Activated T-helper 1 cell treated with anti-CD3 and anti-CD28 coated beads, Interleukin-2, amount 50 U/mL, for 16 hours (primary cell): ENCODE measurements at places on chromosomes 7 and 10.
A peak's percentile ranks its signal among the peaks of the same experiment; 100 is the strongest.

DNA sequence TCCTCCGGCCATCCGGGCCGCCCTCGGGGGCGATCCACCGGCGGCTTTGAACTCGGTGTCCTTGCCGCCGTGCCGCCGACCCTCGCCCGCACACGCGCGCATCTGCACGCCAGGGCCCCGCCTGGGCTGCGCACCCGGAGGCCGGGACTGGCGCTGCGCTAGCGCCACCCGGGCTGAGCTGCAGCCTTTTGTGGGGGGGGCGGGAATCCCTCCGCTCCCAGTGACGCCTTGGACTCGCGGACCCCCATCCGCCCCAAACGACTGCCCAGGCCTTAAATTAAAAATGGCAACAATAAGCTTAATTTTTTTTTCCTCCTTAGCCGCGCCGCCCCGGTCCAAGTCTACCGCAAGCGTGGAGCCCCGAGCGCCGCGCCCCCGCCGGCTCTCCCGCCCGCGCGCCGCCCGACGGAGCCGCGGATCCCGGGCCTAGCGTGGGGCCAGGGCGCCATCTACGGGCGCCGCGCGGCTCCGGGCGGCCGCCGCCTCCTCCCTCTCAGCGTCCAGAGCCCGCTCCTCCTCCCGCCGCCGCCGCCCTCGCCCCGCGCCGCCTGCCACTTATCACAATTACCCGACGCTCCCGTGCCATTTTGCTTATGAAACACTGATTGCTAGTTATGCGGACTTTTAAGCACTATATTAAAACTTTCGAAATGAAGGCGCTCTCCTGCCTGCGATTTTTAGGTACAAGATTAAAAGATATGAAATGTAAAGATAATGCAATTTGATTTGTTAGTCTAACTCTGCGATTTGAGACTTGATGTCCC lies 7.5 kb upstream of the EBF3 start:
- DNase-seq: no peak

DNA sequence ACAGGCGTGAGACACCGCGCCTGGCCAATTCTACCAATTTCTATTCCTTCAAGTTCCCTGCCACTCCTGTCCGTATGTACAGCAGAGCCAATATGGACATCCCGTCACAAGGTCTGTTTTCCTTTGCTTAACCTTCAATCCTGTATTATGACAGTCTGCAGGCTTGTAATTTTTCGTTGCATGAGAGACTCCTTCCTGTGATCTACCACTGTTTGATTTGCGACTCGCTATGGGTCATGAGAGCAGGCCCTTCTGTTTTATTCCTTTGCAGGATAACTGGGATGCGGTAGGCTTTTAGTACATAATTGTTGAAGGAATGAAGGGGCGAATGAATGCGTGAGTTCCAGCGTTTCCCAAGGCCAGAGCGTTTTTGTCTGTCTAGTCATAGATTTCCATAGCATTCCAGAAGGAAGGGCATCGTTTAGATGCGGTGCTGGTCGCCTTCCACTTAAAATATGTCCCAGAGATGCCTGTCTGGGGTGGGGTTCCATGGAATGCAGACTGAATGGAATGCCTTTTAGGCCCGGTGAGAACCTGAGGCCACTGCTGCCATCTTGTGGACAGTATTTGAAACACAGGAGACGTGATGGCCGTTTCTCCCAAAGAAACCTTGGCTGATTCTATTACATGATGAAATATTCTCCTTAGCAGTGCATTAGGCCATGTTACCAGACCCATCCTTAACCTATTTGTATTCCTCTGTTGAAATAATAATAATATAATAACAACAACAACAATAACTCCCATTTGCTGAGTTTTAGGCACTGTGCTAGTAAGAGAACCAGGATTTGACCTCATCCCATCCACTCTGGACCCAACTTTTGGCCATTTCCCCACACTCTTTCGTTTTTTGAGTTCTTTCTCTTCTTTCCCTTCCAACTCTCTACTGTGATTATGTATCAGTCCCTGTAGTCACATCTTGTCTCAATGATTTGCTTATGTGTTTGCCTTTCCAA lies 193.2 kb downstream of the MYOF start:
- DNase-seq: peak; percentile 6

DNA sequence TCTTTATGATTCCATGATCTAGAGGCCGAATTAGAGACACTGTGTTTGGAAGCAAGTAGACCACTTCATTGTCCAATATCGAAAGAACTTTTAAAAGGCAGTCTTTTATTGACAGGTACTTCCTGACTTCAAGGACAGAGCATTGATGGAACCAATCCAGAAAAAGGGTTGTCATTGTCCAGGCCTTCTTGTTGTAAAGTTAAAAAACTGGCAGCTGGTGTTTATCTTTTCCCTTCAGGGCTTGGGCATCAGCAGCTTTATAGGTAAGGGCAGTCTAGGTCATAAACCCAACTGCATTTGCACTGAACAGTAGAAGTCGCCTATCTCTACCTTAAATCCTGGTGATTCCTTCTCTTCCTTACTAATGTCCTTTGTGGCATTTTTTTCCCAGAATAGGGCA lies 95.6 kb downstream of the ST7 start:
- DNase-seq: no peak

- DNase-seq: no peak
Measured at GRCh38 chr10:73887294-73888039, 13.1 kb upstream of the CAMK2G start.

- DNase-seq: no peak
Measured at GRCh38 chr10:17409170-17409733, 45.1 kb downstream of the ST8SIA6 start.

DNA sequence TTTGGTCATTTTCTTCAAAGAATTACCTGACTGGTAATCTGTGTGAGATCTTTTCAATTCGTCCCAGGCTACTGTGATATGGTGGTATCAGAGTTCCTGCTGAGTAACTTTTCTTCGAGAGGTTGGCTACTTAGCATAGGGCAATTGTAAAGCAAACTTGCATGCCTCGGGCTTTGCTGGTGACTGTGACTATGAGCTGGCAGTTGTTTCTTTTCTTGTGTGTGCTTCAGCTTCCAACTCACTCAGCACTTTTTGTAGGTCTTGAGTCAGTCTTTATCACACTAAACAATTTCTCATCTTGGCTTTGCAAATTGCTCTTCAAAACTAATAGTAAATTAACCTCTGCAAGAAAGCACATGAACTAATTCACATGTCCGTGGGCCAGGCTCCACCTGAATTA lies 44.3 kb downstream of the PRR15 start:
- DNase-seq: no peak

GRCh38 chr10:132555648-132556575 lies 18.3 kb downstream of the INPP5A start:
- DNase-seq: no peak

DNA sequence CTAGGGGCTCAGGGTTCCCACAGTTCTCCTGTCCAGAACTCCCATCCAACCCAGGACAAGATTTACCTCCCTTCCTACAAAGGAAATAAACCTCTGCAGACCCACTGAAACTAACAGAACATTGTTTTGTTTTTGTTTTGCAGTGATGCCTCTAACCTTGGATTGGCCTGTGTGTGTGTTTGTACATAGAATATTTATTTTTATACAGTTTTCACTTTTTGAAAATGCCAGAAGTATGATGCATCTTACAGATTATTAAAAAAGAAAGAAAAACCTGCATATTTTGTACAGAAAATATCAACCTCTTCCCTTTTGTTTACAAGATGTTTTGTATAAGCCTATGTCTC lies 94.1 kb upstream of the MACROH2A2 start:
- no peak for DNase-seq

DNA sequence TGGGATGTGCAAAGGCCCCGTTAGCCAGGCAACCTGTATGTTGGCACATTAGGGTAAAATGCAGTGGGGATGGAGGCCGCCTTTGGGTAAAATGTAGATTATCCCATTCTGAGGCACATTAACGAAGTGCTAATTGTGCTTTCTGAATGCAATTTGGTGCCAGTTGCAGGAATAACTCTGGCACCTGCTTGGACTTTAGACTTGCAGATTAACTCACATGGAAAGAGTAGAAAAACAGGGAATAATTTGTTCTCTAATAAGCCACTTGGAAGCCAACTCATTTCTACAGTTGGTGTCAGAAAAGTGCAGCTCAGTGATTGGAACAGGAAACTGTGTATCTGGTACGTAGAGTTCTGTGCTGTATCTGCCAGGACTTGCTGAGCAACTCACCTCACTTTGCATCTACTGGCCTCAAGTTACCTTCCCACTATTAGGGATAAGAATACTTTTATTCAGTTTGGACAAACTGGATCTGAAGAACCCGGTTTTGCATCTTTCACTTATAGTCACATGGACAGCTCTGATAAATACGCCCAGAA lies 377.4 kb upstream of the PODXL start:
- no peak for DNase-seq

- DNase-seq: no peak
Measured at GRCh38 chr7:91973639-91974038, 33.0 kb downstream of the AKAP9 start.

GRCh38 chr10:11010582-11010981 lies 7.1 kb upstream of the CELF2 start:
- no peak for DNase-seq

DNA sequence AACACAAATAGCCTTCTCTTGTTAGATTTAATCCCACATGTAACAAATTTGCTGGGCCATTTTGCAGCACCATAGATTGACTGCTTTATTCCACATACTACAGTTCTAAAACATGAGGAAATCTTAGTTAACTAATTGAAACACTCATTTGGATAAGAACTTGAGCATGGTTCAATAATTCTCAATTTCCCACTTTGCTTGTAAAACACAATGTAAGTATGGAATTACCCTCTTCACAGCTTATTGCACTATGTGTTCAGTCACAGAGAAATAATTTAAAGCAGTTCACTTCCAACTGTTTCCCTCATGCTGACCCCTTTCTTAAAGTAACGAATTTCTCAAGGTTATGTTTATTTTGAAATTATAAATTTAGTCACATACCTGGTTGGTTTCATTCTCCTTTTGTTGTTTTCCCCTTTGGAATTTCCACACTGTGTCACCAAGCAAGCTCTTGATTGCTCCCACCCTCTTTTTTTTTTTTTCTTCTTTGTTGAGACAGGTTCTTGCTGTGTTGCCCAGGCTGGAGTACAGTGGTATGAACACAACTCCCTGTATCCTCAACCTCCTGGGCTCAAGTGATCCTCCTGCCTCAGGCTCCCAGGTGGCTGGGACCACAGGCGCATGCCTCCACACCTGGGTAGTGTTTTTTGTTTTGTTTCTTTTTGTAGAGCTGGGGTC lies 425.4 kb downstream of the EXOC4 start:
- DNase-seq: no peak

GRCh38 chr7:148104924-148105323 lies 485.6 kb upstream of the C7orf33 start:
- DNase-seq: no peak

GRCh38 chr7:124956160-124956559 lies 26.5 kb upstream of the POT1 start:
- no peak for DNase-seq

DNA sequence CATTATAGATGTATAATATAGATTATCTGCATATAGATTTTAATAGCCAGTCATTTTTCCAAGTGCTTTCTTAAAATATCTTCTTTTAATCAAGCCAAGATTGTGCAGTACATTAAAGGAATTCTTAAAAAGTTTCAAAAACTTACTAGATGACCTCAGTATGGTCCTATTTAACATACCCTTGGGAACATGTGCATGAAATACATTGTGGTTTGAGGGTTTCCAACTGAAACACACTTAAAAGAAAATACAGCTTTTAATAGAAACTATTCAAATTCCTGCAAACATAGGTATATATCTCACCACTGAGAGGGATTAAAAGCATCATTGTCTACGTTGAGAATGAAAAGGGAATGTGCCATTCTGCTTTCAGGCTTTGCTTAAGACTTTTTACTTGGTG lies 364.9 kb downstream of the SUGCT start:
- DNase-seq: no peak

- no peak for DNase-seq
Measured at GRCh38 chr7:51009716-51010496, 227.2 kb upstream of the GRB10 start.

GRCh38 chr10:8534096-8534495 lies 479.6 kb downstream of the GATA3 start:
- no peak for DNase-seq

GRCh38 chr10:19828278-19829049 lies 12.2 kb downstream of the PLXDC2 start:
- no peak for DNase-seq

GRCh38 chr7:142614116-142614515 lies 135.2 kb upstream of the PRSS1 start:
- DNase-seq: no peak

GRCh38 chr7:1858435-1859265 lies 188.6 kb downstream of the ELFN1 start:
- DNase-seq: no peak

GRCh38 chr7:23055582-23056178 lies 41.8 kb upstream of the HYCC1 start:
- DNase-seq: peak; percentile 28

- DNase-seq: no peak
Measured at GRCh38 chr7:101596898-101597297, 32.2 kb downstream of the MYL10 start.

GRCh38 chr7:137877027-137877675 lies 30.4 kb upstream of the DGKI start:
- no peak for DNase-seq

DNA sequence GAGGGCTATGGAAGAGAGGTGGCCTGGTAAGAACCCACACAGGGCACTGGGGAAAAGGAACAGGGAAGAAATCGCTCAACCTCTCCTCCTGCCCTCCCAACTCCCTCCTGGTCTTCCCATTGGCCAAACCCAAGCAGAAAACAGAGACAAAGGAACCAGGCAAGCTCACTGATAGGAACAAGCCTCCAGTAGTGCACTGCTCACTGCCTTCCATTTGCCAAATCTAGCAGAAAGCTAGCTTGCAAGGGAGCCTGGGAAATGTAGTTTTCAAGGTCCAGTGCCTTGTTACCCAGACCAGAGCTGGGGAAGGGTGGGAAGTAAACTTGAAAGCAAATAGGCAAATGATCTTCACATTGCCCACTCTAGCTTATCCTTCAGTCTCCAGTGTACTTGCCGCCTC lies 556.1 kb upstream of the AUTS2 start:
- no peak for DNase-seq

GRCh38 chr10:44030132-44030531 lies 354.8 kb downstream of the CXCL12 start:
- no peak for DNase-seq

DNA sequence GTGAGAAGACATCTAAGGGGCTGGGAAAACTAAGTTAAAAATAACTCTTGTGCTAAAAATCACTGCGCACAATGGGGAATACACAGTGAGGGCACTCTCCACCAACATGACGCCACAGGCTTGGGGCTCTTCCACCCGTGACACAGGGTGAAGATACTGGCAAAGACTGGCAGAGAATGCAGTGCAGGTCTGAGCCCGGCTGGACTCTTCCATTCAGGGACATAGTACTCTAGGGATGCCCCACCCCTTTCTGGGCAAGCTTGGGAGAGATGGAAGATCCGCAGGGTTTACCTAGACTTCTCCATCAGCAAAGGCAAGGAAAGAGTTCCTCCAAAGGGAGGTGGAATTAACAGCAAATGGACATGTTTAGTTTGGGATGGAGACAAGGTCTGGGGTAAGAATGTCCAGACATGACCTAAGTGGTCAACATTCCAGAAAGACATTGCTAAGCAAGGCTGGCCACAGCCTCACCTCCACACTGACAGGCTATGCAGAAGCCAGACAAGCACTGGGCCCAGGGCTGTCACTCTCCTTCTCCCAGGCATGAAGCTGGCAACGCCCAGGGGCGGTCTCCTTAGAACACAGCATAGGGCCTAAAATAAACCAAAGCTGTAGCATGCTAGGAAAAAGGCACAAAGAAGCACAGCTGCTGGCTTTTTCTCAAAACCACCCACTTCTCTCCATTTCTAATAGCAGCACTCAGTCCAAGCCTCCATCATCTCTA lies 28.1 kb downstream of the XPNPEP1 start:
- DNase-seq: no peak

GRCh38 chr10:89640241-89640640 lies 4.8 kb downstream of the PANK1 start:
- no peak for DNase-seq
